ENCODE measurements at places on chromosomes 5 and 9.

- peak; percentile 53 for DNase-seq
Measured at GRCh38 chr5:155728857-155729683, 597.9 kb upstream of the SGCD start.

DNA sequence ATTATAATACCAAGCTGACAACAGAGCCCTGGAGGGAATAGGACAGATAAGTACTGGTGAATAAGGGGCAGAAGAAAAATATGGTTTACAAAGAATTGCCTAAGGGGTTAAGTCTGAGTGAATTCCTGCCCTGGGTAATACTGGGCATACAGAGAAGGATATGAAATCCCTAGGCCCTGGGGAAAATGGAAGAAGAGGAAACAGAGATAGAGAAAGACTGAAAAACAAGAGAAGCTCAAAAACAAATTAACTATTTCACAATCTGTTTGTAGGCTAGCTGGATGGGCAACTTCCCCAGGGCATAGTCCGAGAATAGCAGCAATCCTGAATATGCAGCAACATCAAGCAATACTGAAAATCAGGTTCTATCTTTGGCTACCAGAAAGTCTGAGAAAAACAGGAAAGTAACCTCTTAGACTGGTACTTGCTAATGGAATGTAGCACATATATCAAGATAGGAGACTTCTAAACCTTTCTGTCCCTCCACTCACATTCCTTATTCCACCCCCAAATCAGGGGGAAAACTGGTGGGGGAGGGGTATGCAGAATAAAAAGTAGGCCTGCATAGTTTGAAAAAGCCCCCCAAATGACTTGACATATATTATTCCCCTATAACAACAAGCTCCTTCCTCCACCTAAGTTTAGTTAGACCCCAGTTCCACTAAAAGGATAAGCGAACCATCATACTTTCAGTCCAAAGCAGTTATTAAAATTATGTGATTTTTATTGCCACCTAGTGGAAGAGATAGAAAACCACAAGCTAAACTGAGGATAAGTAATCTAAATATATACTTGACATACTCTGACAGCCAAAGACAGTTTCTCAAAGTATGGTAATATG is 20.6 kb downstream of the SLC38A9 start:
- peak; percentile 23 for DNase-seq

DNA sequence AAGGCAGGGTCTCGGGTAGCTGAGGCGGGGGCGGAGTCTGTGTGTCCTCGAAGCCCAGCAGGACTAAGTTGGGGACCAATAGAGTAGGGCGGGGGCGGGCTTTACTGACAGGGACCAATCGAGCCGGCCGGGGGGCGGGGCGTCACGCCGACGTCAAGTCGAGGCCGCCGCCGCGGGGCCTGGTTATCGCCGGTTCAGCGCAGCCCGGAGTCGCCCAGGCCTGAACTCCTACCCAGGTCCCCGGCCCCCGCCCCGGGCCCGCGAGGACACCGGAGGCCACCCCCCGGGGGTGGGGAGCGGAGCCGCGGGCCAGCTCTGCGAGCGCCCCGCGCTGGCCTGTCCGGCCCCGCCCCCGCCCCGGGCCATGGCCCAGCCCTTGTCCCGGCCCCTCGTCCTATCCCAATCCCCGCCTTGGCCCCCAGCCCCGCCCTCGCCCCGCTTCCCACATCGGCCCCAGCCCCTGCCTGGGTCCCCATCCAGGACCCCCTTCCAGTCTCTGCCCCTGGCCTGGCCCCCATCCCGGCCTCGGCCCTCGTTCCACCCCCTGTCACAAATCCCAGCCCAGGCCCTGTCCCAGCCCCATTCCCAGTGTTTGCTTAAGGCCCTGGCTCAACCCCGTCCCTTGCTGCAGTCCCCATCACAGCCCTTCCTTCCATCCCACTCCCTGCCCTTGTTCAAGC is at the start of gene TMEM8B:
TMEM8B (plus strand) TSS at position 145 of the 680 bp plus-strand sequence; CDS start at position 365, 220 bp downstream.
- DNase-seq, result peak; percentile 96

- DNase-seq, result no peak
Measured at GRCh38 chr5:1420211-1421195, 24.7 kb downstream of the SLC6A3 start.

- no peak for DNase-seq
Measured at GRCh38 chr9:20178197-20178596, 389.4 kb upstream of the SLC24A2 start.

DNA sequence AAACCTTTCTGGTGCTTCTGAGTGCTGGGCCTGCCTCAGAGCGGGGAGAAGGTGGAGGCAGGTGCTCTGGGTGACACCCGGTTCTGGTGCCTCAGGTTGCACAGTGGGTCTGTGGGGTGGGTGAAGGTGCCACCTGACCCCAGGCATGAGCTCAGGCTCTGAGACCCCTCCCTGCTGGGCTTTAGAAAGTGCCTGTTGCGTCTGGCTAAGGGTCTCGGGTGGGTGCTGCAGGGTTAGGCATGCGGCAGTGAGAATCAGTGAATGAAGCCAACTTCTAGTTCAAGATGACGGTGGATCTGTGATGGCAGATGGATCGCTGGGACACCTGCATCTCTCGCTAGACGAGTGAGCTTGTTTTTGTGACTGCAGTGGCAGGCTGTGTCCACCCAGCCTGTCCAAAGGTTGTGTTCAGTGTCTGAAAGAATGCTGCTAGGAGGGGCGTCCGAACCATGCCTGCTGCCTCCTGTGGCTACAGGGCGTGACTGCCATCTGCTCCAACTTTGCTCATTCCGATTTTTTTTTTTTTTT is 5.0 kb downstream of the SQSTM1 start:
- no peak for DNase-seq
